ENCODE measurements at places on chromosomes 5 and 9.

DNA sequence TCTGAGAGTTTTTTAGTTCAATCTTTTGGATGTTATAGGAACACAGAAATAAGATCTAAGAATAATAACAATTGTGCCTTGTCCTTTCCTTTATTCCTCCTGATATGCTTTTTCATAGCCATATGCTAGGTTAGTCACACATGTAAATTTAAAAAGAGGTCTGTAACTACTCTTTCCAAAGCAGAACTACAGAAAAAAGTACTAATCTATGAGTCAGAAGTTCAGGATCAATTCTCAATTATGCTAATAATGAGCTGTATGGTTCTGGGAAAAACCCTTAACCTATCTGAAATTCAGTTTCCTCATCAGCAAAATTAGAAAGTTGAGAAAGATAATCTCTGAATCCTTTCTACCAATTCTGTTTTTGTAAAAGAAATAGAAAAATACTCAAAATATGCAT, 44.4 kb downstream of the ANKRD31 start:
- DNase-seq, result no peak

DNA sequence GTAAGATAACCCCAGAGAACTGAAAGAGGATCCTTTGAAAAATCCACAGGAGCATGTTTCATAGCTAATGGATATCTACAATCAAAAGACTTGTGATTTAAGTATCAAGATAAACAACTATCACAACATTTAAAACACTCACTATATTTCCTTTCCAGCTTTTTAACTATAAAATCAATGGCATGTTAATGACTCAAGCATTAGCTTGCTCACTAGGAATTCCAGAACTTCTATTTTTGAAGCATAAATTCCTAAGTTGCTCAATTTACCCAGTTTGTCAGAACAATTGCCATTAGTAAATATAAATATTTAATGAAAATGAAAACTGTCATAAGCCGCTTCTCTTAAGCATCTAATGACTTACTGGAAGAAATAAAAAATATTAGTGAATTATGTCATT, 355.3 kb downstream of the PRELID2 start:
- no peak for DNase-seq

- no peak for DNase-seq
Measured at GRCh38 chr5:77846422-77847128, 70.4 kb upstream of the TBCA start.

GRCh38 chr9:114396558-114397218, 8.9 kb upstream of the AKNA start:
- DNase-seq, result no peak

GRCh38 chr5:78592735-78593386, 55.7 kb downstream of the LHFPL2 start:
- DNase-seq, result no peak

Measured in stimulated activated CD4-positive, alpha-beta T cell treated with anti-CD3 and anti-CD28 coated beads, Interleukin-12 subunit alpha, Interleukin-12 subunit beta, amount 100 ng/mL, for 4 hours (primary cell).